ENCODE measurements at places on chromosomes 16 and 17.

DNA sequence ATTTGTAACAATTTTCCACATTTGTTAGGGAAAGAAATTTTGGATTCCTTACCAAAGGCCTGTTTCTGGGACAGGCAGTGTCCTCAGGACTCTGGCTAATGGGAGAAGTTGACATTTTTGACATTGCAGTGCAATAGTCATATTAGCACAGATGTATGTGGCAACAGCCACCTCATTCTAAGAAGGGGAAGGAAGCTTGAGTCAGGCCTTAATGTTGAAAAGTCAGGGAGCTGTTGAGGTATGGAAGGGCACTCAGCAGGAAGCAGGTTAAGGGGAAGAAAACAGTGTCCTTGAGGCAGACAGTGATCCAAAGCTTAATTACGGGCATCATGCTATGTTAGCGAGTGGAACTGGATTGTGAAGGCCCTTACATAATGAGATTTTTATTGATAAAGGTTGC, 20.9 kb downstream of the AKTIP start:
- peak; percentile 84 for DNase-seq

DNA sequence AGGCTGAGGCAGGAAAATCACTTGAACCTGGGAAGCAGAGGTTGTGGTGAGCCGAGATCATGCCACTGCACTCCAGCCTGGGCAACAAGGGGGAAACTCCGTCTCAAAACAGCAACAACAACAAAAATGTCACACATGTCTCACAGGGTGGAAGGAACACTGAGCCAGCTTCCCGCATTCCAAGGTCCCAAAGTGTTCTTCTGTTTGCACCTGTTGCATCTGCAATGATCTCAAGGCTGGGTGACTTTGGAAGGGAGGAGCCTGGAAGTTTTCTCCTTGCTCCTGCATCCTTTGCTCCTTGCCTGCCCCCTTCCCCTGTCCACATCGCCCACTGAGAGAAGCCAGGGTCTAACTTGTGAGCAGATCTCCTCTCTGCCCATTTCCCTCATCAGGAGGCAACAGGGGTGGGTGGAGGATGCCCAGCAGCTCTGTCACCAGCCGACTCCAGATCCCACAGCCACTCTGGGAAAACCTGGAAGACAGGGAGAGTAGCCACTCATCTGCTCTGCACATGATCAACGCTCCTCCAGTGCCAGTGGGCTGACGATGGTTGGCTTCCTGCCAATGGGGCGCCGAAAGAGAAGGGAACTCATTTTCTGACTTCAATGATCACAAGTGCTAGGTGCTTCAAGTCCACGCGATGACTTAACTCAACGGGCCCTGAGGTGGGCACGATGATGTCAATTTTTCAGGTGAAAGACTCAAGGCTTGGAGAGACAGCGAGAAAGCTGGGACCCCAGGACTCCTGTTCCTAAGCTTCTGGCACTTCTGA, 12.6 kb downstream of the CHST6 start:
- no peak for DNase-seq

GRCh38 chr16:4261557-4262172, 11.2 kb downstream of the TFAP4 start:
- DNase-seq: no peak

DNA sequence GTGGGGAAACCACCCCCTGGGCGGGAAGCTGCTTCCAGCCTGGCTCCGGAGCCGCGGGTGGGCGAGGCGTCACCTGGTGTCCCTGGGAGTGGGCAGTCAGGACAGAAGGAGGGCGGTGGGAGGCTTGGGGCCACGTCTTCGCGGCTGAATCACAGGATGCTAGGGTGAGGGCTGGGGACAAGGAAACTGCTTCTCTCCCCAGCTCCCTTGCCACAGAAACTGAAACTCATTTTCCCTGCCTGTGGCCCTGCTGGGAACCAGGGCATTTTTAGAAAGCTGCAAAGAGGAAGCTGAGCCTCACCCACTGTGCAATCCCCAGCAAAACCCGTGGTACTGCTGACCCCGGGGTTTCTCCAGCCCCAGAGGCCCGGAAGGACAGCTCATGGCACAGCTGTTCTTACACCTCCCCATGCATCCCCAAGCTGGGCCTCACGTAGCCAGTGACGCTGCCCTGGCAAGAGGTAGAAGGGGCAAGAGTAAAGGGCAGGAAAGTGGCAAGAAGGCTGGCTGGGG, 8.2 kb downstream of the RHBDF2 start:
- DNase-seq: peak; percentile 95

- peak; percentile 6 for DNase-seq
These were observed 889 bp upstream of the ZNF423 start for GRCh38 chr16:49856672-49857330.

DNA sequence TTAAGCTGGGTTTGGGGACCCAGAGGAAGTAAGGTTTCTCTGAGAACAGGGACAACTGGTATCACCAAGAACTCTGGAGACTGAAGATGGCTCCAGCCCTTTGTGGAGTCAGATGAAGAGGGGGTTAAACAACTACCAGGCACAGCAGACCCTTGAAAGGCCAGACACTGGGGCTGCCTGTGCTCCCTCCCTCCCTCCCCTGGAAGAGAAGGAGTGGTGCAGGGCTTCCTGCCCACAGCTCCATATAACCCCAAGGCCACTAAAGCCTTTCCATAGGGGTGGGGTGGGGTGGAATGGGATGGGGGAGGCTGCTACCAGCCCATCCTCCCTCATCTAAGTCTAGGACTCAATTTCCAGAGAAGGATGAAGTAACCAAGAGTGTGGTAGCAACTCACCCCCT, 66.7 kb downstream of the CCDC182 start:
- no peak for DNase-seq

- DNase-seq: peak; percentile 9
These were observed 8.1 kb downstream of the MEIOB start for GRCh38 chr16:1863681-1864460.

DNA sequence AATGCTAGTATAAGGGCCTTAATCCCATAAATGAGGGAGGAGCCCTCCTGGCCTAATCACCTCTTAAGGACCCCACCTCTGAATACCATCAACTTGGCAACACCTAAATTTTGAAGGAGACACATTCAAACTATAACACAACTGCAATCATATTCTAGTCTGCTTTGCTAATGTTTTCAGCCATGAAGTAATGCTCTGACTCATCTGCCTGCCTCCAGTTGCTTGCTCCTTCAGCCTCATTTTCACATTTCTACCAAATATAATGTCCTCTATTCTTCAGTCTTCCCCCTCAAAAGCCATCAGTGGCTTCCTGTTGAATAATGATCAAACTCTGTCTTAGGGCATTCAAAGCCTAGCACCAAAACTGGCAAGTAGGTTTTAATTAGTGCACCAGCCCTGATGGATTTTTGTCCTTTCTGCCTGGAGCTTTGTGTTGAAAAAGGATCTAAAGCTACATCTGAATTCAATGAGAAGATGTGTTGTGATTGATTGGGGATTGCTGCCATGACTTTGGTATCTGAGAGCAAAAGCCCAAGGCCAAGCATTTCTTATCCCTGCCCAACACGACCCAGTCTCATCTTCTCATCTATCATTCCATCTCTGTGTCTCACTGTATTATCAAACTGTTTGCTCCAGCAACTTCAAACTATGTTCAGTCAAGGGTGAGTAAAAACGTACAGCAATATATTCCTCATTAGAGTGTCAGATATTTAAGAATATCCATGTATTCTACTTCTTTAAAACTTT, 140.8 kb upstream of the ELAC2 start:
- no peak for DNase-seq

DNA sequence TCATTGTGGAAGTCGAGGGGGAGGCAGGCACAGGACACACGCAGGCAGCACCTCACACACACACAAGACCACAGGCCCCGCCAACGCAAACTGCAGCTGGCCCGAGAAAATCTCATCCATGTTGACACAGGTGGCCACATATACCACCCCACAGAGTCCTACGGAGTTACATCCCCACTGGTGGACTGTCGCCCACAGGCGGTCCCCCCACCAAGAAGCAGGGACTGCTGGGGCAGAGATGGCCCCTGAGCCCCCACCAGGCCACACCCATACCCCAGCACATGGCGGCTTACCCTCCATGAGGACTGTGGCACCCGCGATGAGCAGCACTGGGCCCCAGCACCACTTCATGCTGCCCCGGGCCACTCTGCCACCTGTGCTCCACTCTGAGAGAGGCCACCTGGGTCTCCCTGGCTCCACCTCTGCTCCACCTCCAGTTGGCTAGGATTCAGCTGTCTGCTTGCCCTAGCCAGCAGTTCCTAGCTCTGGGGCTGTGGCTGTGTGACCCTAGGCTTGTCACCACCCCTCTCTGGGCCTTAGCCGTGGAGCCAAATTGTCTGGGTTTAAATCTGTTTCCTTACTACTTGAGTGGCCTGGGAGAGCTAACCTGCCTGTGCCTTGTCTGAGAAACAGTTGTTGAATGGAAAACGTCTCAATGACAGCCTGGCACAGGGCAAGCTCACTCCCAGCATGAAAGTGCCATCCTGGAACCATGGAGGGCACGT, at the start of gene PRSS53:
TSS of gene PRSS53 (minus strand) at position 485 of the 725 bp plus-strand sequence. CDS start at position 351, 134 bp downstream.
- no peak for DNase-seq

DNA sequence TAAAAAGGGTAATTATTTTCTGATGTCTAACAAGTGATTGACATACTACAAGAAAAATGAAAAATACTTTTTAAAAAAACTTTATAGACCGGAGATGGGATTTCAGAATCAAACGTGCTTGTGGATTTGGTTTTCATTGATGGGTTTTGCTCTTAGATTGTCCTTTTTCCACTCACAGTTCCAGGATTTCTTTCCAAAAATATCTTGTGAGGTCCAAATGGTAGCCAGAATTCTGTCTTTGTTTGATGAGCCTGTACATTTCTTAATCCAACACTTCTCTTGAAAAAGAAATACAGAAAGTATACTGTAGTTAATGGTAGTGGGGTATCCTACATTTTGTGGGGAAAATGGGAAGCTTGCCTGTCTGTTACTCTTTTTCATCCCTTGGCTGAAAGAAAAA, 329.3 kb downstream of the KCNJ2 start:
- no peak for DNase-seq

GRCh38 chr16:525520-526180, 1.9 kb upstream of the CAPN15 start:
- DNase-seq: no peak

DNA sequence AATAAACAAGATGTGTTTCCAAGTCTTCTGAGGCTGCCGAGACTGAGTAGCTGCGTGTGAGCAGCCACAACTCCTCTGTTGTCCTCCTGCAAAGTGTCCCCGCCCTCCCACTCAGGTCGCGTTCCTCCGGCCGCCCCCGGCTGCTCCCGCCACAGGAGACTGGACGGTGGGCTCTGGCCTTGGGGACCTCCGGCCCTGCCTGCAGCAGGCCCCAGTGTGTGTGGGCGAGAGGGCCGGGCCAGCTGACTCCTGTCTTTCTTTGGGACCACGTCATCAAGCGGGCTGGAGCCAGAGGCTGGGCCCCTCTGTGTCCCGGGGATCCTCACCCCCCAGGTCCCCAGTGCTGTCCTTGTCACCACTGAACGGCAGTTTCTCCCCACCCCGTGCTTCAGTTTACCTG, 175.3 kb downstream of the NPIPB11 start:
- DNase-seq: no peak

GRCh38 chr17:6286233-6286632, 148.7 kb downstream of the AIPL1 start:
- DNase-seq: no peak

GRCh38 chr17:41529491-41529915, 1.4 kb upstream of the KRT19 start:
- no peak for DNase-seq

DNA sequence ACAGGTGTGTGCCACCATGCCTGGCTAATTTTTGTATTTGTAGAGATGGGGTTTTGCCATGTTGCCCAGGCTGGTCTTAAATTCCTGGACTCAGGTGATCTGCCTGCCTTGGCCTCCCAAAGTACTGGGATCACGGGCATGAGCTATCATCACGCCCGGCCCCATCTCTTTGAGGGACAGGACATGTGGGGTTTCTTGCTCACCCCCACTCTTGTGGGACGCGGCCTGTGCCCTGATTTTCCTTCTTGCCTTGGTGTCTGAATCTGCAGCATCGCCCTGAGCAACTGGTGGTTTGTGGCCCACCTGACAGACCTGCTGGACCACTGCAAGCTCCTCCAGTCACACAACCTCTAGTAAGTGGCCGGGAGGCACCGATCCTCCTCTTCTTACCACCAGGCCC, 25.6 kb downstream of the NUP85 start:
- no peak for DNase-seq

- DNase-seq: no peak
These were observed 44.5 kb upstream of the SMPD3 start for GRCh38 chr16:68492543-68493411.

DNA sequence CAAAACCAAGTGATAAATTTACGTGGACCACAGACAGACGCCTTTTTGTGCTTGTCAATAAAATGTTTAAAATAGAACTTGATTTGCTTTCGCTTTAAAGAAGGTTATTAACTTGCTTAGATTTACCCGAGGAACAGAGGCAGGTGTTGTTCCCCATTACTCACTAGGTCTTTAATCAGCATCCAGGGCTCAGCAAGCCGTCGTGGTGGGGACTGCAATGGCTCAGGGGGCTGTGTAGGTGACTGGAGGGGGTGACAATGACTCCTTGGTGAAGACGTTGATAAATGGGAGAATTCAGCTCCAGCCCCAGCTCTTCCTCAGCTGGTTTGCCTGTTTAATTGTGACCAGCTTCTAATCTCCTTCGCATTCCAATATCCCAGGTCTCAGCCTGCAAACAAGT, 231.4 kb downstream of the TMEM114 start:
- no peak for DNase-seq

DNA sequence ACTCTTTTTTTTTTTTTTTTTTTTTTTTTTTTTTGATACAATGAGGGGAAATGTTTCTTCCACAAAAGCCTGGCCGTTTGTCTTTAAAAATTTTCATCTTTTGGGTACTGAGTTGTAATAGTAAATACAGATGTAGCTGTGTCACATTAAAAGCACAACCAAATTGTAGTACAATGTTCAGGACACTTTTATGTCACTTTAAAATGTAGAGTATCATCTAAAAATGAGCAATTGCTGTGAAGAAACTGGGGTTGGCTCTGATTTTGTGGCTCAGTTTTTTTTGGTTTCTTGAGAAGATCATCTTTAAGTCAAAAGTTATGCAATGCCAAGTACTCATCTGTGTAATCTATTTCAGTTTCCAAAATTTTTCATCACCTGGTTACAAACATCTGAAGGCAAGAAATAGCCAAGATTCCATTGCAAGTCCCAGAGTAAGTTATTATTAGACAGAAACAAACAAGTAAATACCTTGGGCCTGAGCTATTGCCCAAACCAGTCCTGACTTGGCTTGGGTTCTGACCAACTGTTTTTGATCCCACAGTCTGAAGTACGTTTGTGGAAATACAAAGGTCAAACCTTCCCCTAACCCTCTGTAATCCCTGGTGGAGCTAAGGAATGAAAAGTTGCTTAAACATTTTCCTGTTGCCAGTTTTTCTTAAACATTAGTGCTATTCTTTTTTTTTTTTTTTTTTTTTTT, 717.2 kb downstream of the WWOX start:
- no peak for DNase-seq

GRCh38 chr17:60439501-60439900, 17.2 kb downstream of the CHCT1 start:
- peak; percentile 43 for DNase-seq
